ENCODE measurements at places on chromosomes 5 and 9.

- no peak for DNase-seq
Observed at GRCh38 chr5:5592541-5592940, 170.1 kb downstream of the ICE1 start.

DNA sequence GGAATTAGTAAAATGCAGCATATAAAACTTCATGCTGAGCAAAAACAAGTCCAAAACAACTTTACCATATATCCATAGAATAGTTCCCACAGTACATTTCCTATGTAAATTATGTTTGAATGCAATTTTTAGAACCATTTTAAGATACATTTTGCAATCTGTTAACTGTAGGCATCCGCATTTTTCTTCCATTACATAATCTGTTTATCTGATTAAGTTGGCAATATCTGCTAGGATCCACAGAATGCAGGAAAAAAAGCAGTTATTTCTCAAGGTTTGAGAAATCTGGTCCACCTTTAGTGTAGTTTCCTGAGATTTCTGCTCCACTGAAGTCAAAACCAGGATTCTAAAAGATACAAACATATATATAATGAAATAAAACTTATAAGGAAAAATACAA lies 6.2 kb downstream of the NUDCD2 start:
- DNase-seq: no peak

- no peak for DNase-seq
Observed at GRCh38 chr5:123610209-123610608, 98.2 kb downstream of the CSNK1G3 start.

GRCh38 chr5:9361835-9362234 lies 184.0 kb downstream of the SEMA5A start:
- DNase-seq: peak; percentile 28

GRCh38 chr5:168006456-168007130 lies 284.9 kb upstream of the WWC1 start:
- no peak for DNase-seq

- DNase-seq: no peak
Observed at GRCh38 chr5:88515881-88516819, 247.5 kb upstream of the TMEM161B start.

DNA sequence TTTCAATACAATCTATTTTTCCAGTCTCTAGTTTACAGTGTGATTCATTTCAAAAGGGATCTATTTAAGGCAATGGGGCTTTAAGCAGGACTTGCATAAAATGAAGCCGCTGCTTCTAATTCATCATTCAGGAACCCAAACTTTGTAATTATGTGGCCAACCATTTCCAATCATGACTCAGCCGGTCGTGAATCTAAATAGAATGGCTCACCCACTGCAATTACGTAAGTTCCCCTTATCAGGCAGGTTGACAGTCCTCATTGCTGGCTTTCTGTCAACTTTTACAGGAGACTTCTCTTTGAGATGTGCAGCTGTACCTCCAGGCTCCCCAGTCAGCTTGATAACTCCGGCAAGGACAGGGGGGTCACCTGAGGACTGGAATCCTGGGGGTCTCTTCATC lies 152.8 kb upstream of the DAP start:
- peak; percentile 88 for DNase-seq

- no peak for DNase-seq
Observed at GRCh38 chr9:86767373-86767772, 179.9 kb downstream of the GAS1 start.

DNA sequence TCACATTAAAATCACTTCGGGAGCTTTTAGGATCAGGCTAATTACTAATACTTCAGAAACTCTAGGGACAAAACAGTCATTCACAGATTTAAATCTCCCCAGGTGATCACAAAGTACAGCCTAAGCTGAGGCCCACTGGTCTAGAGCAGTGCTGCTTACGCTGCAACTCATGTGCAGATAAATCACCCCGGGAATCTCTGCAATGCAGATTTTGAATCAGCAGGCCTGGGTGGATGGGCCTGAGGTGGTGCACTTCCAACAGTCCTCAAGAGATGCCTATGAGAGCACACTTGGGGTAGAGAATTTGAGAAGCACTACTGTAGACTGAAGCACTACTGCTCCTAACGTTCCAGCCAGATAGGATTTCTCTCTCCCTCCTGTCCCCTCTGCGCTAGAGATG lies 28.4 kb downstream of the CSF1R start:
- DNase-seq: no peak

DNA sequence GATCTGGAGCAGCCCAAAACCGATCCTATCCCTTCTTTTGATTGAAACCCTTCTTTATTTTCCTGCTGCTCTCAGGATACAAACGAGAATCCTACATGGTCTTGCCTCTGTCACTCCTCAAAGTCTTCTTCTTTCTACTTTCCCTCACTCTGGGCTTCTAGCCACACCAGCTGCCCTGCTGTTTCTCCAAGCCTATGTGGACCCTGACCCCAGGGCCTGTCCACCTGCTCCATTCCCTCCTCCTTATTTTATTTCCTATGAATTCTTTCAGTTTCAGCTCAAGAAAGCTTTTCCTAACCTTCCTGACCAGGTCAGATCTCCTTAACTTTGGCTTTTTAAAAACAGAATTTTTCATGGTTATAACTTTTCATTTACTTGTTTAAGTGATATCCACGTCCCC lies 141.0 kb downstream of the ARHGAP26 start:
- DNase-seq: no peak

- DNase-seq: no peak
Observed at GRCh38 chr5:10654566-10654965, 90.7 kb downstream of the ANKRD33B start.

DNA sequence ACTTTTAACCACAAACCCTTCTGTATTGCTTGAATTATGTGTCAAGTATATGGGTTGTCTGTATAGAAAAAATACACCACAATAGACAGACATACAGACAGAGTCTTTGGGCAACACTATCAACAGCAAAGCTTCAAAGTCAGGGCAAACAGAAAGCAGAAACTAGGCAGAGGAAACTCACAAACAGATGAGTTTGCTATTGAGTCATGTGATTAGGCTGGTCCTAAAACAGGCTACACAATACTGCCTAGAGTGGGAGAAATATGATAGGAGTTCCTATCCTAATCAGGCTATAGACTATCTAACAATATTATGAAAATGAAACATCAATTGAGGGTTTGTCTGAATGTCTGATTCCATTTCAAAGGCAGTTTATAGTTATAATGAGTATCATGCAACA lies 156.4 kb downstream of the EDIL3 start:
- DNase-seq: no peak

DNA sequence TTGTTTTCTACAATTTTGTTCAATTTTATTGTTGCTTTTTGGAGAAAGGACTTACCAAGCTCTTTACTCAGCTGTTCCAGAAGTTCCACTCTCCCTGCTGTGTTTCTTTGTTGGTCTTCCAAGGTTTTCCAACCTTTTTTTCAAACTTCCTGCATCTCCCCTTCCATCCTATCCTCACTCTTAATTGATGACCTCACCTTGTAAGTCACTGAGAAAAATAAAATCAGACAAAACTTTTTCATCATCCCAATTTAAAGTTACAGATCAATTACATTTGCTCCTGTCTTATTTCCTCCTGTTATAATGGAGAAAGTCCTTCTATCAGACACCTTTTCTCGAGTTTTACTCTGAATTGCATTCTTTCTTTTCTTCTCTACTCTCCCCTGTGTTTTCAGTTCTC lies 121.1 kb downstream of the DMXL1 start:
- DNase-seq: no peak

DNA sequence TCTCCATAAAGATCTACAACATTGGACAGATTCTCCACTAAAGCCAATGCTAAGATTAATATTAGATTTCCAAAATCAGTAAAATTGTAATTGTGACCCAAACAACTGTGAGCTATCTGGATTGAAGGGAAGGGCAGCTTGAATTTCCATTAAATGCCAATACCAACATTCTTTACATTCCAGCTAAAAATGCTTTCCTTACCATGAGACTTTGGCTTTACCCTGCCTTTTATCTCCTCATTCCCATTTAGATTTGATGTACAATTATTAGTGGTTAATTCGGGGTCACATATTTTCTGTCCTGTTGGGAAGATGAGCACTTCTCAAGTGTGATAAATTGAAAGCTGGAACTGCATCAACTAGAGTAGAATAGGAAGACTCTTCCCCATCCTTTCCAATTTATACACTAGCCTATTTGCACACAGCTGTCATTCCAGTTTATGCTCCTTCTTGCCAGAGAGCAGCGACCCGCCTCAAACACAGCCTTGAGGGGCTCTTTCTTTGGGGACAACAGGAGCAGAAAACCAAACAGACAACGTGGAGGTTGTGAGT lies 33.1 kb upstream of the MYOT start:
- no peak for DNase-seq

DNA sequence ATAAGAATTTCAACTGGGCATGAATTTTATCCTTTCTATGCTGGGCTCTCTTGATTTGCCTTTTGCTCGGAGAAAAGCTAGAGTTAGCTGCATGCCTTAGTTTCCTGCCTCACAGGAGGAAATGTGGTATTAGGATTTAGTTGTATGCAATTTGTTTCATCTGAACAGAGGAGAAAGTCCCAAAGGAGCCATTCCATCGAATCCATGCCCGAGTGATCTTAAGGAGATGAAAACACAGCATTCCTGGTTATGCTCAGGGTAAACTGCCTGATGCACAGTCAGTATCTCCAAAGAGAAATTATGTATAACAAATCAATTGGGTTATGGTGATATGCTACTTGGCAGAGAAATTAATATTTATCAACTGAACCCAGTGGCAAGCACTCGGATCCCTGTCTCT lies 51.1 kb downstream of the TTC1 start:
- DNase-seq: no peak

DNA sequence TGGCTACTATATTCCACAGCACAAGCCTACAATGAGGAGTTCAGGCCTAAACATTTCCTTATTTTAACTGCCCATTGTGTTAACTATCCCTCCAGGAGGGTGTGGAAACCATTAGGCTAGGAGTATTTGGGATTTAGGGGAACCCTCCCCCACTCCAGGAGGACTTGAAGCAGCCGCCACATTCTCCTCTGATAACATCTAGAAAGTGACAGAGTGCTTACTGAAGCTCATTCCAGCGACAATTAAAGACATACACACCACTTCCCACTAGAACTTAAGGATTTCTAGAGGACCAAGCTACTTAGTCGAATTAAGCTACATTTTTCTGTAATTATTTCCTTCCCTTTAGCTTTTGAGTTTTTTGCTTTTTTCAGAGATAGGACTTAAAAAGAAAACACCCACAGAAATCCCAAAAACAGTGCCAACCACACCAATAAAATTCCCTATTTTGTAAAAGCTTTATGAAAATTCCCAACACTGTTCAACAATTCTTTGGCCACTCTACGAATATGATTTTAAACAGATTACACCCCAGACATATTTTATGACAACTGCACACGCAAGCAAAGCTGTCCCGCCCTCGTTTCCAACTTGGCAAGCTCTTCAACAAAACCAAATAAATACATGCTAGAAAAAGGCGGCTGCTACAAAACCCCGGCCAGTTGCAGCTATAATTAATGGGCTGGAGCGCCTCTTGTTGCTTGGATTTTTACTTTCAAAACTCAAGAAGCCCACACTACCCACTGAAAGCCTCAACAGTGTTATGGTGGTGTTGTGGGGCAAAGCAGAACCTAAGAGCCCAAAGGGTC lies 4.5 kb downstream of the ROR2 start:
- DNase-seq: no peak

GRCh38 chr5:95957561-95958203 lies 4.0 kb downstream of the ELL2 start:
- DNase-seq: peak; percentile 35

GRCh38 chr5:164383662-164384061 lies 878.2 kb downstream of the MAT2B start:
- no peak for DNase-seq

DNA sequence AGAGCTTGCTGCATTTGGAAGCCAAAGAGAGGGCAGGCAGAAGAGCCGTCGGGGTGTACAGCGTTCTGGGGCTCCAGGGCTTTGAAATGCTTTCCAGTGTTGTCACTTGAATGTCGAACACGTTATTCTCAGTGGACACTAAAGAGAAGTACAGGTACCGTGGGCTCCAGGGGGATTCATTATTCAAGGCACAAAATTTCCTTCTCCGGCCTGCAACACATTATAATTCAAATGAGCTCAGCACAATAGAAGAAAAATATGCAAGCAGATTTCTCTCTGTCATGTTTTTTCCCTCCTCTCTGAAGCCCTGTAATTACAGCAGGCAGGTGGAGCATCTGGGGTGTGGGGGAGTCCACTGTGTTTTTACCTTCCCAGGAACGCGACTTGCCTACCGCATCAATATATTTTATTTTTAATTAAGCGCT lies 293.1 kb downstream of the ZSWIM6 start:
- no peak for DNase-seq

DNA sequence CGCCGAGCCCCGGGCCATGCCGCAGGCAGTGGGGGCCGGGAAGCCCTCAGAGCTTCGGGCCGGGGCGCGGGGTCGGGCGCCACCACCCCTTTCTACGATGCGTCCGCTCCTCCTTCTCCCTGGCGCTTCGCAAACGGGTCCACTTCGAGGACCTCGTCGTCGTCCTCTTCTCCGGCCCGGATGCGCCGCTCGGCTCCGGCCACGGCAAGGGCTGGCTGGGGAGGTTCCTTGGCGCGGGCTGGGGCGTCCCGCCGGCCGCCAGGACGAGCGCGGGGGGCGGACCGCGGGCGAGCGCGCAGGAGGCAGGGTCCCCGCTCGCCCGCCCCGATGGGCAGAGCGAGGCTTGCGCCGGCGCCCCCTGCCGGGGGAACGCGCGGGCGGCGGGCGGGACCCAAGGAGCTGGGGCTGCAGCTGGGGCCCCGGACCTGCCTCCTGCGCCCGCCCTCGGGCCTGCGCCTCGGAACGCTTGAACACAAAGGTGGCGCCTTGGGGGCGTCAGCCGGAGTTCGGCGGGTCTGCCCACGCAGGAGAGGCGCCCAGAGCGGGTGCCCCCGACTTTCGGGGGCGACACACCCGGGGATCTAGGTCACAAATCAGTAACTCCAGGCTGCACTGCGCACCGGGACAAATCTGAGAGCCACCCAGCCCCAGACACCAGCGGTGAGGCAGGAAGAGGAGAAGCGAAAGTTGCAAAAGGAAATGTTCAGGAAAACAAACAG lies at the start of gene ROR2:
Gene ROR2 (minus strand): TSS at position 283 of the 719 bp plus-strand sequence.
- DNase-seq: peak; percentile 21

GRCh38 chr9:129336130-129336528 lies 158.1 kb upstream of the IER5L start:
- DNase-seq: no peak

DNA sequence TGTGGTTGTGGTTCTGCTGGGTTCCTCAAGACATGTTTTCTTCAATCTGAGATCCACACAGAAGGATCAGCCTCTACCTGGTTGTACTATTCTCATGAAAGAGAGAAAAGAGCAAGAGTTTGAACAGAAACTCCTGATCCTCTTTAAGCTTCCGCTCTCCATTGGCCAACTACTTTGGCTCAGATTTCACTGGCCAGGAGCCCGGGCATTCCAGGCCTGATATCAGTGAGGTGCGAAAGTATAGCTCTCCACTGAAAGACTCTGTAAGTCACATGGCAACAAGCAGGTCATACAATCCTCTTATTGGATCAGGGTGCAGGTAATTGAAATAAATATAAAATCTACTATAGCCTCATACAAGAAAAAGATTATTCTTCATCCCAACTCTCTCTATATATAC lies 920.5 kb downstream of the TLE4 start:
- DNase-seq: no peak

DNA sequence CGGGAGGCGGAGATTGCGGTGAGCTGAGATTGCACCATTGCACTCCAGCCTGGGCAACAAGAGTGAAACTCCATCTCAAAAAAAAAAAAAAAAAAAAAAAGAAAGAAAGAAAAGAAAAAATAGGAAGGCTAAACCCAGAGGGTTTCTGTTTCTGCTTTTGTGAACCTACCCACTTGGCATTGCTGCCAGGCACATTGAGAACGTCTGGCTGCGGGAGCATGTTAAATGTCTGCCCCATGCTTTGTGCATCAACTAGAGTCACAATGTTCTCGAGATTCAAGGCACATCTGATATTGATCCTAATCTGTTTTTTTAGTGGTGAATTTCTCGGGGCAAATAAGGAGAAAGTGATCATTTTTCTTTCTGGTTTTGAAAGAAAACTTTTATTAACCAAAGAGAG lies 2.8 kb downstream of the SLC25A25 start:
- peak; percentile 62 for DNase-seq

Data from inflammatory macrophage treated with lipopolysaccharide for 4 hours (primary cell).